ENCODE measurements at places on chromosomes 11 and 22.

DNA sequence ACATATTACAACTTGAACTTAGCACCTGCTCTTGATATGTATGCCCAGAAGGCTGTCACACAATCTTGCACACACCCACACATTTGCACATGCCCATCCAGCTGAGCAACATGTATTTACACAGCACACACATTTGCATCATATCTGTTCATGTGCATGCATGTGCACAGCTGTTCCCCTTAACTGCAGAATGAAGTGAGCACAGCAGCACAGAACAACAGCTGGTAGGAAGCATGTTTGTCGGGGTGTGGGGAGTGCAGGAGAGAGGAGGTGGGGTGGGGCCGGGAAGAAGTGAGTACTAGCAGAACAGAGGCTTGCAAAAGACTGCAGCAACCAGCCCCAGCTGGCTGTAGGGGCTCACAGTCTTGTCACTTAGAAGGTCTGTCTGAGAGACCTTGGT lies 296.5 kb downstream of the KIRREL3 start:
- DNase-seq, result no peak

DNA sequence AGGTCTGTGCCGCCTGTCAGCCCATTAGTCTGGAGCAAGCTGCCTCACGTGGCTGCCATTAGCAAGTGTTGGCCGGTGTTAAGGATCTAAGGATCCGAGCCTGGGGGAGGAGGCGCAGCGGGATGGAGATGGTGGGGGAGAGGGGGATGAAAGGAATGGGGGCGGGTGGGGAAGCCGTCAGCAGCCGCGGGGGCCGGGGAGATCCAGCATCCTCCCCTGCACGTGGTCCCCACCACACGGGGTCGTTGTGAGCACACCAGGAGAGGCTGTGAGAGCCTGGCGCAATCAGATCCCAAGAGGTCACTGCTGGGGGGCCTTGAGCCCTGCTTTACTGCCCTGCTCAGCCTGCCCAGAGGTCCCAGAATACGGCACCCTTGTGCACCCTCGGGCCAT lies 7.3 kb downstream of the CABP7 start:
- no peak for DNase-seq

- DNase-seq, result no peak
Measured at GRCh38 chr11:119791047-119791446, 62.0 kb upstream of the NECTIN1 start.

DNA sequence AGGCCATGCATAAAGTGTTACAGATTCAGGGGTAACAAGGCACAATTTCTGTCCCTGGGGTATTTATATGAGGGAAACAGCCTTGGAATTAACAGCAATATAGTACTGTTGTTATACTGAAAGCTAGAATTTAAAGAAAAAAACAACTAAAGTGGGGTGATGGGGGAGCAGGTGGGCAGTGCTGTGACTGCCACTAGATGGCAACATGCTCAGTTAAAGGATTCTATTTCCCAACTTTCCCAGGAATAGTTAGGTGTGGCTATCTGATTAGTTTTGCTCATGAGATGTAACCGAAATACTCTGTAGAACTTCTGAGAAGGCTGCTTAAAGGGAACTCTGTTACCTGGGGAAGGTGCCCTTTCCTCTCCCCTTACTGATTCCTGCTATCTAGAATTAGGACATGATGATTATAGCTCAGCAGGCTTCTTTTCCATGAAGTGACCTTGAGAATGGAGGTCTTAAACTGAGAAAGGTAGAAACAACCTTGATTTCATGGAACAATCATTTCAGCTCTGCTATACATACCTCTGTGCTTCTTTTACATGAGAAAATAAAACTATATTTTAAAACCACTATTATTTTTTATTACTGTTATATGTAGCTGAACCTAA lies 102.6 kb downstream of the RELT start:
- no peak for DNase-seq

GRCh38 chr11:88317536-88317935 lies 20.0 kb downstream of the CTSC start:
- no peak for DNase-seq

DNA sequence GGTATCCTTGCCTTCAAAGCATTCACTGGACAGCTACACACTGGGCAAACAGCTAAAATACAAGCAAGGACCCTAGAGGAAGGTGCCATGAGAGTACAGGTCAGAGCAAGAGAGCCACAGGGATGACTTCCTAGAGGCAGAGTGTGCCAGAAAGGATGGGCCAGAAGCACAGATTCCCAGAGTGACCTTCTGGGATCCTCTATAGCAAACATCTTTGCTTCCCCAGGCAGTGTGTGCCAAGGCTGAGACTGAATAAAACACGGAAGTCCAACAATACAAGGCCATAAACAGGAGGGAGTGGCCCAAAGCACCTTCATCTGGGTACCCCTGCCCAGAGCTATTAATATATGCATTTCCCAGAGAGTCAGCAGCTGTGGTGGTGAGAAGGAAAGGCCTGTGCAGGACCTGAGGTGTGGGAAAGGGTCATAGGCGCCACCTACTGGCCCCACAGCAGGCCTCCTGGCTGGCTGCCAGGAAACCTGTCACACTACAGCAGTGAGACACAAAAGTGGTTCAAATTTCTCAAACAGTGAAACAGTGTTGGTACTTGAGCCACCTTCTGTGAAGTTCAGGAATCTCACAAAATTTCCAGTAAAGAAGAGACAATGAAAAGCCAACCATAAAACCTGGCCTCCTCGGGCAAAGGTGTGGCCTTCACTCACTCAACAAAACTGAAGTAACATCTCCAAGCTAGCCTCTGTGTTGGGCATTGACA lies 20.3 kb downstream of the CLPB start:
- DNase-seq, result peak; percentile 17

DNA sequence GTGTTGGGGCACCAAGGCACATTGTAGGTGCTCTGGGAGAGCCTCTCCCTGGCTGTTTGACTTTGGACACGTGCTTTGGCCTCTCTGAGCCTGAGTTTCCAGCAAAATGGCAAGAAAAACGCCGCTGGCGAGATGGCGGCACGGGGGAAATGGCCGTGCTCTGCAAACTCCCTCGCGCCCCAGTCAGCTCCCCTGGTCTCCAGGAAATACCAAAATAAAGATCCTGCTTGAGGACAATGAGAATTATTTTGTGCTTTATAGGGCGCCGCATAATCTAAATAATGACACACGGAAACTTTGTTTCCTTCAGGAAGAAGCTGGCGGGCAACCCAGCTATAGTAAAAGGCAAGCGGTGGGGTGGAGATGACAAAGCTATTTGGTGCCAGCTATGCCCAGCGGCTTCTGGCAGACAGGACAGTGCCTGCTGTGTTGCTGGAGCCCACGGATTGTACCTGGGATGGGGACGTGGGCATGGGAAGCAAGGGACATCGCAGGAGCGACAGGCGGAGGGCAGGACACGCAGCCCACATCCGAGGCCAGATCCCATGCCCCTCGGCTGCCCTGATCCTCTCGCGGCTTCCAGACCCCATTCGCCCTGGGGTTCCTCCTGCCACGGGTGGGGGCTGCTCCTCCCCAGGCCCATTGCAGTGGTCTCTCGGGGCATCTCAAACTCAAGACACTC lies 26.3 kb upstream of the RFPL3 start:
- DNase-seq, result no peak

- DNase-seq, result no peak
Measured at GRCh38 chr11:68467201-68467834, 6.8 kb downstream of the PPP6R3 start.

GRCh38 chr22:25177895-25178294 lies 21.8 kb upstream of the CRYBB3 start:
- DNase-seq, result no peak

- DNase-seq, result no peak
Measured at GRCh38 chr11:128273736-128274135, 313.6 kb downstream of the ETS1 start.

GRCh38 chr22:42173183-42173926 lies 42.7 kb upstream of the CYP2D6 start:
- DNase-seq, result no peak

DNA sequence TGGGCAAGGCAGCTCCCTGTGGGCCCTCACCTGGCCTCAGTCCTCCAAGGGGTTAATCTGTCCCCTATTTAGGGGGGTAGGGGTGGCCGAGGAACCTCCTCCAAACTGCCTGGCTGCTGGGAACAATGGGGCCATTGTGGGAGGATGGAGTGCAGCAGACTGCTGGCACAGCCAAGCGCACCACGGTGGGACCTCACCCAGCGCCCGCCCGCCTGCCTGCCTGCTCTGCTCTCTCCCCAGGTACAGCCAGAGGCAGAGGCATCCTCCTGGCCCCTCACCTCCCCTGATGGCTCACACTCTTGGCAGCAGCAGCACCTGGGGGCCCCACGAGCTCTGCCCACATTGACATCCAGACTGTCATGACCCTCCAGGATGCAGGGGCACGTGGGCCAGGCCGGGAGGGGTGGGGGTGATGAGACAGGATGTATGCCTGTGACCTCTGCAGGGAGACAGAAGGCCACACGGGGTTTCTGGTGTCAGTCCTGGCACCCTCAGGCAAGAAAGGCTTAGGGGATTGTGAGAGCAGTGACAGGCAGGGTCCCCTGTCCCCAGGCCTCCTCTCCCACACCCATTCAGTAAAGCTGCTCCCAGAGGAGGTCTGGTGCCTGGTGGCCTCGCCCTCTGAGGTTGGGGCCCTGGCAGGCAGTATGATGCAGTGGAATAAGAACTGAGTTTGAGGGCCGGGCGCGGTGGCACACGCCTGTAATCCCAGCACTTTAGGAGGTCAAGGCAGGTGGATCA lies 11.4 kb downstream of the BCL9L start:
- DNase-seq, result no peak

- no peak for DNase-seq
Measured at GRCh38 chr11:128474036-128474874, 113.1 kb downstream of the ETS1 start.

DNA sequence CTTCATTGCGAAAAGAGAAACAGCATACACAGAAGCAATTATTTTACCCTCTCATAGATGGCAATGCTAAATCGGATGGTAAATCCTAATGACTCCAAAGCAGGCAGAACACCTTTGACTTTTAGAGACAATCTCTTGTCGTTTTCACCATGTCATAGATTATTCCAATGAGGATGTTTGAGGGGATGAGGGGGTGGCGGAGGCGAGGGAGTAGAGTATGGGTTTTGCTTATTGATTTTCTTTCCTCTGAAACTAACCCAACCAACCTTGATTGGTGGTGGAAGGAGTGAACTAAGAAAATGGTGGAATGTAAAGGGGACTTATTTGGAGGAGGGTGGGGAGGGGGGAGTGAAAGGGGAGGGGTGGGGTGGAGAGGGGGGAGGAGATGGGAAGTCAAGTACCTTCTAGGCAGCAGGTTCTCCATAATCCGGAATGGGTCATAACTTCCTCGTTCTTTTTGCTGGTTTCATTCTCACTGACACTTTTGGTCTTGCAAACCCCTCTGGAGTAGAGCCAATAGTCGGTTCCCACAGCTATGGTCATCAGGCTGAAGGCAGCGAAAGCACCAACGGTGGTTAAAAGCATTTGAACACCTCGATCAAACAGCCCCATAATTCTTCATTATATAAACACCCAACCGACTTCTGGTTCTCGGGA lies 1.5 kb downstream of the CACNG2 start:
- DNase-seq, result no peak

DNA sequence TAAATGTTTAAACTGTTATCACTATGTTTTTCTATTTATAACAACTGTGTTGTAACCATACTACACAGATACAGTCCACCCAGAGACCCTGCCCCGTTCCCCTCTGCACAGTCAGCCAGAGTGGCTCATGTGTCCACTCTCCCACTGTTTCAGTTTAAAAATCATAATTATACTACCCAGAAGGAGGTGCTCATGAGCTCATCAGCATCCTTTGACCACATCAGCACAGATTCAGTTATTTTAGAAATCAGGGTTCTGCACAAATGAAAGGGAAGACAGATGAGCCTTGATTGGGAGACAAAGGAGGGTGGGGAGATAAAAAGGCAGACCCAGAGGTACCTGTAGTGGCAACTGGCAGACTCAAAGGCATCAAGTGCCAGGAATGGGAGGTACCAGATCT lies 124.3 kb downstream of the RCN1 start:
- DNase-seq, result no peak

- DNase-seq, result no peak
Measured at GRCh38 chr11:120649316-120649715, 137.8 kb downstream of the GRIK4 start.

DNA sequence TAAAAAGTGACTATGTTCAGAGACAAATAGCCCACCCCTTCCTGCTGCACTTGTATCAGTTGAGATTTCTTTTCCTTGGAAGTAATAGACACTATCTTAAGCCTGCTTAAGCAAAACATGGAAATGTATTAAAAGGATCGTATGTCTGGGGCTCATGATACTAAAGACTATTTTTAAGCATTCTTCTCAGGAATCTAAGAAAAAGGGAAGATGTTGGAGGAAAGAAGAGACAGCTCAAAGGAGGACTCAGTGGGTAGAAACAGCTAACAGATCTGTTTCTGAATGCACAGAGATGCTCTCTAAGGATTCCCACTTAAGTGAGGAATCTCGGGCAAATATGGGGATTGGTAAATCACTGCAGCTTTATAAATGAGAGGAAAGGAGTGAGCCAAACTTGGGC lies 62.5 kb downstream of the FAM76B start:
- no peak for DNase-seq

- no peak for DNase-seq
Measured at GRCh38 chr11:84022201-84022600, 736.0 kb upstream of the CCDC90B start.

DNA sequence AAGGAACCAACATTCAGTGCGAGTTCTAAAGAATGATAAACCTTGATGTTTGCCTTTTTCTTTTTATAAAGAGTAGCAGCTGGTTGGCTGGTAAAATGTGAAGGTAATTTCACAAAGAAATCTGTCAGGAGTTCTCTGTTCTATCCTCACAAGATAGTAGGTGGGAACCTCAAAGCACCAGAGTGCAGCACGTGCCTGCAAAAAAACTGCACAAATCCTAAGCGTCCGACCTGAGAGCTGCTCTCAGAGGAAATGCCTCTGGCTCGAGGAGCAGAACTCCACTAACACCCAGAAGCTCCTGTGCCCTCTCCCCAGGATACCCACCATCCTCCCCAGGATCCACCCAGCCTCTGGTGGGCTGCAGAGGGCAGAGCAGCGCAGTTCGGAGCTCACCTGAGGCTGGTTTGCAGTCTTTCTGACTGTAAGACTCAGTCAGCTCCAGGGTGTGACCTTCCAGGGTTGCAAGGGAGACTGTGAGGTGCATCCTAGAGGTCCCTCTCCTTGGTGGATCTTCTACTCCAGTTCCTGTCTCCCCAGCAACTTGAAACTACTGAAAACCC lies 23.5 kb downstream of the PRDM10 start:
- DNase-seq, result no peak

DNA sequence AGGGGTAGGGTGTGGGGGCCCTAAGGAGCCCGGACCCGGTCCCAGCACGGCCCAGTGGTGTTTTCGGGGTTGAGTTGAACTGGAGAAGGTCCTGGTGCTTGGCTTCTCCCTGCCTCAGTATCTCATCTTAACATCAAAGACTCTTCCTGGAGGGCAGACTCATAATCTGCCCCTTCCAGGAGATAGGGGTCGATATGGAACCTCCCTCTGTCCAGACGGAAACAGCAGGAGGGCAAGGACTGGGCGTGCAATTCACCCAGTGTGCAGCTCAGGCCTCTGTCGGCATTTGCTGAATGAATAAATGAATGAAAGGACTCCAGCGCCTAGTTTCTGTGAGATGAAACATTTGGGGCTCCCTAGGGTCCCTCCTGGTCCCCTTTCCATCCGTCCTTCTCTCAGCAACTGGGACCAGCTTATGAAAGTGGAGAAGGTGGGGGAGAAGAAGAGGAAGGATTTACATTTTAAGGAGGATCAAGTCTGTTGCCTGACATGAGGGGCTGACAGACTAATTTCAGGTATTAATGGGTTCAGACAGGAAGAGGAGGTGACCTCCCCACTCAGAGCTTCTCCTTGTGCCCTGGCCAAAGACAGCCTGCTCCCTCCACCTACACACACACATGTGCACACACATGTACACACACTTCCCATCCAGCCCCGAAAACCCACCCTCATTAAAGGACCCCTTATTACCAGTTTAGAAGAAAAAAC lies 1.1 kb upstream of the SHISA8 start:
- no peak for DNase-seq

GRCh38 chr11:32374261-32374711 lies 61.1 kb downstream of the WT1 start:
- no peak for DNase-seq

Measured in cerebellar nuclear complex (tissue), 1 donor.